ENCODE measurements at places on chromosomes 3 and 15.

DNA sequence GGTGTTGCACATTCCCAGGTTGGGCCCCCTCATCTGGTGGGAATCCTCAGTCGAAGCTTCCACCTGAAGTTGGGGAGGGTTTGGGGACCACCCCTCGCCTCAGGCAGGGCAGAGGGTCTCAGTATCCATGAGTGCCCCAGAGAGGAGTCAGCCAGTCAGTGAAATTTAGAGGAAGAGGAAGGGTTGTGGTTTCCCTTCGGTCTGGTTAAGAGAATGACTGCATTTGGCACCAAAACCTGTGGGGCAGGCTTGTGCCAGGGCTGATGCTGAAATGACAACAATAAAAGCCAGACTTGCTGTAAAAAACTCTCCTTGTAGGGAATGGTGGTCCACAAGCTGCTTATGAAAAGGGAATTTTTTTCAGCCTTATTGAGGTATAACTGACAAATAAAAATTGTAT lies 22.6 kb downstream of the LMCD1 start:
- no peak for DNase-seq

DNA sequence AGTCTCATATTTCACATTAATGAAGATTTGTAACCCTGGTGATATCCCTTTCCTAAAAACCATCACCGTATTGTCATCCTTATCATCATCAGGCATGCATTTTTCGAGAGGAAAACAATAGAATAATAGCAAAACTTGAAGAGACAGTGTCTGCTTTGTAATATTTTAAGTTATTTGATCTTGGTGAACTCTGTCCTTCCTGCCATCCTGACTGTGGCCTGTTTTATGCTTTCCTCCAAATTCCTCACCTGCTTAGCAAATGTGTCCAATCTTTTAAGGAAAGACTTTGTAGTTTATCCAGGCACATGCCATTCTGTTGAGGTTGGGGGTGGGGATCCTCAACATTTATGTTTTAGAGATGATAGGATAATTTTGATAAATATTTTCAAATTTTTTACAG lies 306.1 kb upstream of the COL8A1 start:
- no peak for DNase-seq

GRCh38 chr15:93362821-93363220 lies 273.8 kb upstream of the RGMA start:
- DNase-seq: no peak

DNA sequence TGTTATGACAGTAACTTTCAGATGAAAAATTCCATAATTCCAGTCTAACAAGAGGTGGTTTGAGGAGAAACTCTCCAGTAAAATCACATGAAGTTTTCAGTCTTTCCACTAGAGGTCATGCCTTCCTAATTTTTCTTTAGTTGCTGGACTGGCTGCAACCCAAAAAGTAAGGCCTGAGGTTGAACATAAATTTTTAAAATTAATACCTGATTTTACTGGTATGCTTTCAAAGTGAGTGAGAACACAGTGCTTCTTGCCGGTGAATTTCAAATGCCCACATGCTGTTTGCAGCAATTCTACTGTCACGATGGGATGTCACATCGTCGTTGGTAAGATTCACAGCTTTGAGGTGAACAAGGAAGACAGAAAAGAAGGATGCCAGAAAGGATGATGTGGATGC lies 89.0 kb upstream of the FGF12 start:
- no peak for DNase-seq

GRCh38 chr15:56817321-56818080 lies 84.2 kb upstream of the ZNF280D start:
- no peak for DNase-seq

DNA sequence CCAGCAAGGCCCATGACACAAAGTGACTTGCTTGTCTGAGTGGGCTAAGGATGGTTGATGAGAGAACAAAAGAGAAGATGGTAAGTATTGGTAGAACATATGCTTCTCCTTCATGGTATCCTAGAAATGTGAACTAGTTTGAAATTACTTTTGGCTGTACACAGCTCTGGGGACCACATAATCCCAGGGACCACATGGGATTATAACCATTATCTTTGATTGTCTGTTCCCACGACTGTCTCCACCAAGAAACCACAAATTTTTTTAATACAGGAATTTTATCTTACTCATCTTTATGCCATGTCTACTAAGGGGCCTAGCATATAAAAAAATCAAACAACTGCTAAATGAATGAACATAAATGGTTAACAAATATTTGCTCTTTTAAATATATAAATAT lies 155.3 kb upstream of the PRICKLE2 start:
- no peak for DNase-seq
